ENCODE measurements at places on chromosomes 11 and 22.

DNA sequence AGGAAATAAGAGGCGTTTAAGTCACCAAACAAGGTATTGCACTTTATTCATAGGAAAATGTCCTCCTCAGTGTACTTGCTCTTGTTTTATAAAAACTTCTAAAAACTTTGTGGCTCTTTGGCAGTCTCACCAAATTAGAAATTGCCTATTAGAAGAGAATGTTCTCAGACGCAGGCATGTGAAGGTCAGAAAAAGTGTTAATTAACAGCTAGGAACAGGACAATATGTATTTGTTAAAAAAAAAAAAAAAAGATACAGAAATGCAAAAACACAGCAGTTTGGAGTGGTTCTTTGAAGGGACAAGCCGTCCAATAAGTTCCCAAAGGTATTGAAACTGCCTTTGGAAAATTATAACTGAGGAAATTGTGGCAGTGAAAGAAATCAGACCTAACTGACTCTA, 67.9 kb downstream of the SLC25A17 start:
- no peak for DNase-seq

- DNase-seq = no peak
Measured at GRCh38 chr11:8983552-8983951, 19.3 kb upstream of the TMEM9B start.

GRCh38 chr11:12485328-12485727, 108.0 kb downstream of the PARVA start:
- DNase-seq = no peak

DNA sequence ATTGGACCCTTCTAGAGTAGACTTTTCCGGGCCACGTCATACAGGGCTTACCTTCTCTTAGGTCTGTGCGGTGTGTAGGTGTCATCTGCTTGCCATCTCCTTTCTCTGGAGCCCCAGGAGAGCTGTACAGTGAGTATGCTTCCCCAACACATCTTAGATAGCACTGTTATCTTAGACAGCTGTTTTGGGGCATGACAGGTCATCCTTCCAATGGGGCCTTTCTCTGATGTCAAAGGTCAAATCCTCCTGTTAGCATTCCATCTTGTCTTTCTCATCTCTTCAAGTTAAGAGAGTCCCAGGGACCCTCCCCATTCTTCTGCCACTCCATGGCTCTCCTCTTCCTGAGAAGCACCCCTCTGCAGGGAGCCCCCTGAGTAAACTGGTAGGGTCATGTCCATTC, 31.0 kb upstream of the EIF3D start:
- DNase-seq = no peak

GRCh38 chr11:82873919-82874333, 26.3 kb downstream of the PRCP start:
- no peak for DNase-seq

GRCh38 chr22:37820350-37820749, 2.8 kb upstream of the GALR3 start:
- DNase-seq = no peak

DNA sequence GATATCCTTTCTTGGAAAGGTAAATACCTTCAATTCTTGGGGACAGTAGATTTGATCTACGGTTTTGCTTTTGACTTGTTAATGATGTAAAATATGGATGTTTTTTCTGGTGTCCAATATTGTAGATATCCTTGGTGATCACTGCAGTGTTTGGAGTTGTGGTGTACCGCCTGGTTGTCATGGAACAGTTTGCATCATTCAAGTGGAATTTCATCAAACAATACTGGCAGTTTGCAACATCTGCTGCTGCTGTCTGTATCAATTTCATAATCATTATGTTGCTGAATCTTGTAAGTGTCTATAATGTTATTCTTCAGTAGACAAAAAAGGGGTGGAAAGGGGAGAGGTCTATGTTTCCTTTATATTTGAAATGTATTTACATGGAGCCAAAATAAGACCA, 27.4 kb upstream of the MUC15 start:
- DNase-seq = no peak

DNA sequence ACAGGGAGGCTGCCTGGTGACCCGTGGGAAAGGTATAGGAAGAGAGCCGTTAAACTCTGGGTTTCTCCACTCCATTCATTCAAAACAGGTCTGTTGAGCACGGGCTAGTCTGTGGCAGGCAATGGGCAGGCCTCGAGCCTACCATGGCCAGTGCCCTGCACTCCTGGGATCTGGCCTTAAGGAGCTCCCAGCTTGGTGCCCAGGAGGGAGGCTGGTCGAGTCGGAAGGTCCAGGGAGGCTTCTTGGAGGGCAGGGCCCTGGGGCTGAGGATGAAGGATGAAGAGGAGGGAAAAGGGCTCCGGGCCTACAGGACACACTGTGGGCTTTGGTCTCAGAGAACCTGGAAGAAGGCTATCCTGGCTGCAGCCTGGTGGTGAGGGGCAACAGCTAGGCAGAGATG, 41.9 kb upstream of the MN1 start:
- no peak for DNase-seq
